Right lung (tissue), 10 donors: ENCODE measurements at places on chromosomes 2 and 18. TPM values are rescaled to one million over a fixed set of nuclear protein-coding genes. Genes with fewer than 3 reads are reported as not detected.

- DNase-seq = no peak
These were observed 97.4 kb downstream of the RHOB start for GRCh38 chr2:20544153-20544747.

DNA sequence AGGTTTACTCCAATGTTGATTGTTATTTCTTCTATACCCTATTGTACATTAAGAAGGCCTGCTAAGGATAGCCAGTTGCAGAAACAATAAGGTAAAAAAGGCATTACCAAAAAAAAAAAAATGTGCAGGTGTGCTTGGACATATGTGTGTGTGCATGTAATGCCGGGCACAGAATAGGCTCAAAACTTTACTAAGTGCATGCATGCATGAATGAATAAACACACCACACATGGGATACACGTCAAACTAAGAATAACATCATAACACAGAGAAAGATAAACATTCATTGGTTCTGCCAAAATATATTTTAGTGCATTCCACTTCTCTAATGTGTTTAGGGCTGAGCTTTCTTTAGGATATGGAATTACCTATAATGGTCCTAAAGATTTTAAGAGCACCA, 298.2 kb downstream of the TCF4 start:
- no peak for DNase-seq

DNA sequence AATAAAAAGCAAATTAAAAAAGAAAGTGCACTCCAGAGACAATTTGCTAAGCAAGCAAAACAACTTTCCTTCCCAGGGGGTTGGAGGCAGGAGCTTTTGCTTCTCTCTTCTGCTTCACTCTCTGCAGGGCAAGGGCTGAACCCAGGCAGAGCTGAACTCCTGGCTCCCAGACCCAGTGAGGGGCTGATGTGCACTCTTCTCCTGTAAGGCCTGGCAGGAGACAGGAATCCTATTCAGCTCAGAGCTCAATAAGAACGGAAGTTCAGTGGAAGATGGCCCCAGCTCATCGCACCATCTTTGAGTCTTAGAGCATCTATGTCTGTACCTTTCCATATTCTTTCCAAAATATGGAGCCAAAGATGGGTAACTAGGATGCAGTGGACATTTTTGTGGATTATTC, 29.1 kb downstream of the CIB4 start:
- DNase-seq = no peak

Gene CHST10
- polyA plus RNA-seq = 26.6 TPM

DNA sequence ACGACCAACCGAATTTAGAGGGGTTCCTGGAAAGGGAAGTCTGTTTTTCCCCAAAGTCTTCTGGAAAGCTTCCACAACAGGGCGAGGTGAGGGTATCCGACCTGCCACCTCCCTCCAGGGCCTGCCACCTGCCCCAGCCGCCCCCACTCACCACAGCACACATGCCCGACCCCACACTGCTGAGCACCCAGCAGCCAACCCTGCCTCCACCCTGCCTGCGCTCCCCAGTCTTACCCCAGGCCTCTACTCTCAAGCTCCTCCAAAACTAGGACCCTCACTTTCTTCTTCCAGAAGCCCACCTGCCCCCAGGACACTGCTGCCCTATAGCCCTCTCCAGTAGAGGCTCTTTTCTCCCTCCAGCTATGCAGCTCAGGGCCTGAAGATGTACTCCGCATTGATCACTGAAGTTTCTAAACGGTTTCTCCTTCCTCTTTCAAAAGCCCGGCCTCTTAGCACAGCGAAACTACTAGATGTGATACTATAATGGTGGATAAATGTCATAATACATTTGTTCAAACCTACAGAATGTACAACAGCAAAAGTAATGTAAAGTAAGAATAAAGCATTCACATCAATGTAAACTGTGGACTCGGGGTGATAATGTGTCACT, 128.8 kb upstream of the SLC1A4 start:
- DNase-seq = no peak
